ENCODE measurements at places on chromosomes 1 and 21.

GRCh38 chr1:175521249-175522040 is 221.9 kb downstream of the TNR start:
- DNase-seq: peak; percentile 19

DNA sequence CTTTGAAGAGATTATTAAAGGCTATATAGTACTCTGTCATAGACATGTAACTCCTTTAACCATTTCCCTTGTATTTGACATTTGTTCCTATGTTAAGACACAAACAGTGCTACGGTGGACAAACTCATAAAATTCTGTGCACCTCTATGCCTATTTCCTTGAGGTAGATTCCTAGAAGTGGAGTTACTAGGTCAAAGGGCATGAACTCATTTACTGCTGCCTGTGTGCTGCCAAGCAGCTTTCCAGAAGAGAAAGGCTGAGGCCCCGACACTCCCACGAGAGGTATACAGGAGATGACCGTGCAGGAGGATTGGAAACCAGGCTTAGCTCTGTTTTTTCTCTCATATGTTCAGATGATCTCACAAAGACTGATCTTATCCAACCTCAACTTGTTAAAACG is 34.4 kb upstream of the TENT5C start:
- no peak for DNase-seq

DNA sequence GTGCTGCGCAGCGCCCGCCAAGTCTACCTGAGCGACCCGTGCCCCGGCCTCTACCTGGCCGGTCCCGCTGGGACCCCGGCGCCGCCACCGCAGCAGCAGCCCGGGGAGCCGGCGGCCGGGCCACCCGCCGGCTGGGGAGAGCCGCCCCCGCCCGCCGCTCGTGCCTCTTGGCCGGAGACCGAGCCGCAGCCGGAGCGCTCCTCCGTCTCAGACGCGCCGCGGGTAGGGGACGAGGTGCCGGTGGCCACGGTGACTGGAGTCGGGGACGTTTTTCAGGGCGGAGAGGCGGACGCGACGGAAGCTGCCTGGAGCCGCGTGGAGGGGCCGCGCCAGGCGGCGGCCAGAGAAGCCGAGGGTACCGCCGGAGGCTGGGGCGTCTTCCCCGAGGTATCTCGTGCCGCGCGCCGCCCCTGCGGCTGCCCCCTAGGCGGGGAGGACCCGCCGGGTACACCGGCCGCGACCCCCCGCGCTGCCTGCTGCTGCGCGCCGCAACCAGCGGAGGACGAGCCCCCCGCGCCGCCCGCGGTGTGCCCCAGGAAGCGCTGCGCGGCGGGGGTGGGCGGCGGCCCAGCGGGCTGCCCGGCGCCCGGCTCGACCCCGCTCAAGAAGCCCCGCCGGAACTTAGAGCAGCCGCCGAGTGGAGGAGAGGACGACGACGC is 646 bp downstream of the IER5 start:
- peak; percentile 42 for DNase-seq

- peak; percentile 69 for DNase-seq
Measured at GRCh38 chr1:58584082-58584895, 7.2 kb upstream of the TACSTD2 start.

- peak; percentile 47 for DNase-seq
Measured at GRCh38 chr1:40316595-40317393, at the start of gene COL9A2. Gene COL9A2, minus strand, starts transcription at chr1:40317286. Its CDS starts 89 bp downstream, at chr1:40317197.

- DNase-seq: no peak
Measured at GRCh38 chr1:208885060-208885459, 640.9 kb upstream of the PLXNA2 start.

DNA sequence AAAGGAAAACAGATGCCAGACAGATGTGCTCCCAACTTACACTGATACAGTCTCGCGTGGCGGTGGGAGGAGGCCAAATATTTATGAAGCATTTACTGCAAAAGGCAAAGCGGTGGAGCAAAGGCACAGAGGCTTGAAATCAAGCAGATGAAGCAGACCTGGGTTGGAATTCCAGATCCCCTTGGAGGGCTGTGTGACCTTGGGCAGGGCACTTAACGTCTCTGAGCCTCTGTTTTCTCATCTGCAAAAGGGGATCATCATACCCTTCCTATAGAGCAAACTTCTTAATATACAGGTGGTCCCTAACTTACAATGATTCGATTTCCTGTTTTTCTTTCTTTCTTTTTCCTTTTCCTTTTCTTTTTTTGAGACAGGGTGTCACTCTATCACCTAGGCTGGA is 54.1 kb downstream of the IGSF21 start:
- no peak for DNase-seq
